Putamen (tissue), 1 donor: ENCODE measurements at places on chromosomes 5 and 9.
A peak's percentile ranks its signal among the peaks of the same experiment; 100 is the strongest.

GRCh38 chr5:68618501-68618900, 402.9 kb downstream of the PIK3R1 start:
- DNase-seq: no peak

- DNase-seq: no peak
Observed at GRCh38 chr9:110939047-110939446, 99.2 kb downstream of the LPAR1 start.

- no peak for DNase-seq
Observed at GRCh38 chr5:87778876-87779275, 366.1 kb upstream of the CCNH start.

DNA sequence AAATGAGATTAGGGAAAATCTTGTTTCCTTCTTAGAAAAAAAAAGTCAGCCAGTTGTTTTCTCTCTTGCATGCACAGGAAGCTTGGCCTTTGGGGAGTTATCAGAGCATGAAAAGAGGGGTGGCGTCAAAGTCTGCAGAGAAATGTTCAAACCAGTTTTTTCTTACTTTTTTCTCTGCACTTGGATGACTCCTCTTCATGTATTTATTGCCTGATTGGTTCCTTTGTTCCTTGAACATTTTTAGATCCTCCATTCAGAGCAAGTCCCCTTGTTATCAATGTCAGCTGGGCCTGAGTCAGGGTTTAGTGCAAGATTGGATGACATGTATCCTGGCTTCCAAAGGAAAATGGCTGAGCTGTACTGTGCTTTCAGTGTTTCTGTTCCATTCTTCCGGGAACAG, 392.6 kb upstream of the BRINP1 start:
- no peak for DNase-seq

GRCh38 chr5:151096001-151096373, 15.2 kb upstream of the TNIP1 start:
- no peak for DNase-seq

DNA sequence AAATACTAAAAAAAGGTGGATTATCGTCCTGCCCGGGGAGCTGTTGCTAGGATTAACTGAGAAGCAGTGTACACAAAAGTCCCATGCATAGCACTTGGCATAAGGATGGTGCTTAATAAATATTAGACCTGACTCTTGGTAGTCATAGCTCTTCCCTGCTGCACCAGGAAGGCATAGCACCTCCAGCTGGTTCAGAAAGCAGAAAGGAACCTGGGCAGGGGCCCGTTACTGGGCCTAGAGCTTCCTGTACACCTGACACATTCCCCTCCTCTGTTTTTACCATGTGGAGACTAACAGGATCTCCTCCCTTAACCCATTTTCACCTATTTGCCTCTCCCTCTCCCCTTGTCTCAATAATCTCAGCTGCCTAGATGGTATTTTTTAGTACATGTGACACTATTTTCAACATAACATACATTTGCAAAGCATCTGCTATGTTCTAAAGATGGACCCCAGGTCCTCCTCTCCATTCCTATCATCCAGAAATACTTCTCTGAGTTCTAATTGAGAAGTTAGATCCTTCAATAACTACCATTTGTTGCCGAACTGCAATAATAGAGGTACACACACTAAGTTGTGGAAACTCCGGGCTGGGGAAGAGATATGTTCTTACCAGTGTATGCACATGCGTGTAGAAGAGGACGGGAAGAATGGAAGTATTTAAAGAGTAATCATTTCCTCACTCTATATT, 3.2 kb upstream of the ANP32B start:
- no peak for DNase-seq

- DNase-seq: peak; percentile 89
Observed at GRCh38 chr5:125484742-125485641, 738.6 kb upstream of the ZNF608 start.

- DNase-seq: no peak
Observed at GRCh38 chr5:4023091-4023752, 427.6 kb downstream of the IRX1 start.

- DNase-seq: no peak
Observed at GRCh38 chr9:20551236-20551635, 71.1 kb downstream of the MLLT3 start.

- no peak for DNase-seq
Observed at GRCh38 chr9:113012492-113012891, 500 bp upstream of the ZNF883 start.

DNA sequence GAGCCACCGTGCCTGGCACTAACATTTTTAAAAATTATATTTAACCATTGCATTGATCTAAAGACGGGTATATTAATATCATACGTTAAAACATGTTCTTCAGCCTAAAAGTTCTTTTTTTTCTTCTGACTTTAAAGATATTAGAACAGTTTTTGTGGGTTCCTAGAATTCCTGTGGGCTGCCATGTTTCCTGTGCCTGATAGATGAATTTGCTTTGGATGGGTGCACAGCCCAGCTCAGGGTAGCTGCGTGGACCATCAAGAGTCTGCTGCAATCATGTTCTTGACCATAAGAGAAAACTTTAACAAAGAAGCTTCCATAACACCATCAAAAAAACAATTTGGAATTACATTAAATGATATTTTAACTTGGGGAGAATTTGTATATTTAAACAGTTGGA, 2.4 kb upstream of the LAMC3 start:
- DNase-seq: no peak

DNA sequence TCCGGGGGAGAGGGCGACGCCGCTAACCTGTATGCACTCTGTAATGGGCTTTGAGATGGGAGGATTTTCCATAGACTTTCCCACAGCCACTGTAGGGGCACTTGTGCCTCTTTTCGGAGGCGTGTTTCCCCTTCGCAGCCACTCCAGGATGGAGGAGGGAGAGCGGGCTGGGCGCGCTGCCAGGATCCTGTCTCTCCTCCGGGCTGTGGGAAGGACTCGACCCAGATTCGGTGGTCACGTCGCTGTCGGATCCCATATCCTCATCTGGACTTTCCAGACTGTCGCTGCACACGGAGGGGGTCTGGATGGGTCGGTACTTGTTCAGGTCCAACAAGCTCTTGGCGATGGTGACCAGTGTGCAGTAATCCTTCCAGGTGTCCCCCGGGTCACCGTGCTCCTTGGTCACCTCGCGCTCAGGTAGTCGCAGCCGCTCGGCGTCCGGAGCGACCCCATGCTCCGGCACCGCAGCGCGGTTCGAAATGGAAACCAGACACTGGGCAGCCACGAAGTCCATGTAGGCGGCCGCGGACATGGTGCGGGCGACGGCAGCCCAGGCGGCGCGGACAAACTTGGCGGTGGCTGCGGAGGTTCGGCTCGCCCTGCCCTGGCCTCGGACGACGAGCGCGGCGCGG, 1.5 kb downstream of the KLF9 start:
- no peak for DNase-seq
